Subcutaneous preadipocyte (primary cell): ENCODE measurements at places on chromosomes 16 and 17. TPM values are rescaled to one million over a fixed set of nuclear protein-coding genes. Genes with fewer than 3 reads are reported as not detected.

Gene KRT12
- total RNA-seq: not detected in 2 replicates

Gene RCVRN
- total RNA-seq: under 0.01 TPM in 1 of 2 replicates, not detected in the other

Gene LRRC46
- under 0.01 and 0.20 TPM in 2 replicates for total RNA-seq

Gene CD79B
- 0.39 TPM in 1 of 2 replicates, not detected in the other for total RNA-seq

Gene STUB1
- 129 and 152 TPM in 2 replicates for total RNA-seq

Gene RABEP2
- total RNA-seq: 17.3 and 20.5 TPM in 2 replicates

Gene SLFN11
- 87.5 and 142 TPM in 2 replicates for total RNA-seq

Gene WNK4
- total RNA-seq: 0.59 TPM in 1 of 2 replicates, not detected in the other

Gene TOB1
- 8.8 and 13.3 TPM in 2 replicates for total RNA-seq

Gene RBFOX1
- total RNA-seq: not detected in 2 replicates

Gene MYO1D
- total RNA-seq: 24.2 and 55.5 TPM in 2 replicates

Gene PRR15L
- total RNA-seq: not detected in 2 replicates

Gene TMIGD1
- total RNA-seq: not detected in 2 replicates

Gene CD300E
- not detected in 2 replicates for total RNA-seq
